ENCODE measurements at places on chromosomes 2 and 18. TPM values are rescaled to one million over a fixed set of nuclear protein-coding genes. Genes with fewer than 3 reads are reported as not detected.

DNA sequence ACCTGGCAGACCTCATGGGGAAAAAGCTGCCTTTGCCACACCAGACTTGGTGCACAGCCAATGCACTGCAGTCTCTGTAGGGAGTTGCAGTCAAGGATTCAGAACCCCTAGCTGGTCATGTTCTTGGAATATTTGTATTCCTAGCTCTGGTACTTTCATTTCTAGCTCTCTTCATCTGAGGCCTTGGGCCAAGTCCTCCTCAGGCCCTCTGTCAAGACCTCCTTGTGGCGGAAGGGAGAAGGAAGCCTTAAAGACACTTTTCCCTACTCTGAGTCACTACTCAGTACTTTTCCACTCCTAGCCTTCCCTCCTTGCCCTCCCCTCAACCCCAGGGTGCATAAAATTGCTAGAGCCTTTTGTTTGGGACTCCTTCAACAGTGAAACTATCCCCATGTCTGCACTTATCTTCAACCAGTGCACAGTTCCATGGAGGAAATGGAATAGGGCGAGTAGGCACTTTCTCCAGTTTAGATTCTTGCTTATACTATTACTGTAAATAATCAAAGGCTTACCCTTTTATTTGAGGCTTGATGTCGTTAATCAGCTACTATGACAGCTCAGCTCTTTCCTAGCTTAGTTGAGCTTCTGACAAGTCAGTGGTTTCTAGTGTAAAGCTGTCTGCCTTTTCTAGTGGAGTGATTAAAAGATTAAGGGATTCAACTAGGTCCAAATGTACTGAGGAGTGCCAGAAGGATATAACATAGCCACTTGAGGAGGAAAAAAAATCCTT, 15.8 kb downstream of the M1AP start:
- no peaks in the 10 kb centered on the region for H3K36me3 ChIP-seq
- H3K27me3 ChIP-seq: peaks cover 6% of the 10 kb centered on the region
- H3K27ac ChIP-seq: no peak overlapping the region
- H3K4me1 ChIP-seq: no peaks in the 10 kb centered on the region
- no peak for DNase-seq

- DNase-seq: no peak
- 0 out of 2 replicates have a peak, but pooled peaks cover 4% of the 10 kb centered on the region for H3K4me1 ChIP-seq
- H3K36me3 ChIP-seq: no peaks in the 10 kb centered on the region
Observed at GRCh38 chr2:9710311-9710710, 79.5 kb upstream of the YWHAQ start.

The ZC3H8 gene
- 54.2 TPM for total RNA-seq

DNA sequence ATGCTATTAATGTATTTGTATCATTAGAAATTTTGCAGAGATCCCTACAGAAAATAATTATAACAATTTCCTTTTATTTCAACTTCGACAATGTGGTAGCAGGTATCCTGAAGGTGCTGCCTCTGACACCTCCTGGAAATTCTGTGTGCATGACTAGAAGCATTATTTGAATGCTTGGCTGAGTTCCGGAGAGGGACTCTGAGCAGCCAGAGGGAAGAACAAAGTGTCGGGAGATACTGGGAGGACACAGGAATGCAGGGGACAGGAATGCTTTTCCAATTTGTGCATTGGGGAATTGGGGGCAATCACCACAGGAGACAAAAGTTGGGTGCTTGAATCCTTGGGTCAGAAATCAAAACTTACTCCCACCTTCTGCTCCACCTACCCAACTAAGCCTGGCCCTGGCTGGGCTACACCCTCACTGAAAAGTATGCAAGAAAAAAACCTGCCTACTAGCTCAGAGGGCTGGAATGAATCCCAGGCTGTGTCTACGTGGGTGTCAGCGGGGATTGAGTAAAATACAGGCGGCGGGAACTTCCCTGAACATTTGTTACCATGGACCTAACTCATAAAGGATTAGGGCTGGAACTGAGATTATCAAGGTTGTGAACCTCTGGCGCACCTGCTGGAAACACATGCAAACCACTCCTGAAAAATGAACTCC, 299.3 kb downstream of the SOX11 start:
- no peak for DNase-seq
- no peak overlapping the region for H3K27ac ChIP-seq
- no peaks in the 10 kb centered on the region for H3K4me1 ChIP-seq
- H3K36me3 ChIP-seq: no peaks in the 10 kb centered on the region
- H3K27me3 ChIP-seq: no peaks in the 10 kb centered on the region

The GEN1 gene
- total RNA-seq: 30.0 TPM

DNA sequence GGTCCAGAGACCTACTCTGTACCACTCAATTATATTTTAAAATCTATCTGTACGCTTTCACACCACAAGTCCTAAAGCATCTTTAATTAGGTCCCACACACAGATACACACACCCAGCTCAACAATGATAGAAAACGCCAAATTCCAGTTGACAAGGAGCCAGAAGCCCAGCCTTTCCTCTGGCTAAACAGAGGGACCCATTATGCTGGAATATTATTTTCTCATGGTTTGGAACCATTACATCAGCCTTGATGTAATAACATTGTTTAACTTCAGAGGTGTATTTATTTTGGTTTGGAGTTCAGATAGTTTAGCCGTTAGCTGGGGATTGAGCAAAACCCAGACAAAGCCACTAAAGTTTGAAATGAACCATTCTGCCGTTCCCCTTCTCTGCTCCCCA, 14.0 kb upstream of the INHBB start:
- H3K4me3 ChIP-seq: no peak overlapping the region
- no peak overlapping the region for H3K27ac ChIP-seq
- H3K27me3 ChIP-seq: no peaks in the 10 kb centered on the region

DNA sequence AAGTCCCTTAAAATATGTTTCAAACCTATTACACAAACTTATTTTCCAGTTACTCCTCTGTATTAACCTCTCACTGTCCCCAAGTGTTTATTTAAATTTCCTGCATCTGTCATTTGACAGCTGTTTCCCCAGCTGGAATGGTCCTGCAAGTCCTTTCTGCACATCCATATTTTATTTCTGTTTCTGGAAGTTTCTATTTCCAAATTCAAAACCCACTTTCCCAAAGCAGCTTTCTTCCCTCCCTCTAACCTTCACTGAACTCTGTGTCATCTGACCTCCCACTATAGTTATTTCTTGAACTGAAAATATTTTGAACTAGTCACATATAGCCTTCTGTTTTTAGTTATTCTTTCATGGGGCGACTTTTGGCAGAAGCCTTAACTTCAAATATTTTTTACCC, 459.4 kb upstream of the MC4R start:
- H3K4me1 ChIP-seq: no peaks in the 10 kb centered on the region
- H3K36me3 ChIP-seq: no peaks in the 10 kb centered on the region
- no peak overlapping the region for H3K27ac ChIP-seq
- no peaks in the 10 kb centered on the region for H3K27me3 ChIP-seq
- DNase-seq: no peak

The NYAP2 gene
- not detected for total RNA-seq

DNA sequence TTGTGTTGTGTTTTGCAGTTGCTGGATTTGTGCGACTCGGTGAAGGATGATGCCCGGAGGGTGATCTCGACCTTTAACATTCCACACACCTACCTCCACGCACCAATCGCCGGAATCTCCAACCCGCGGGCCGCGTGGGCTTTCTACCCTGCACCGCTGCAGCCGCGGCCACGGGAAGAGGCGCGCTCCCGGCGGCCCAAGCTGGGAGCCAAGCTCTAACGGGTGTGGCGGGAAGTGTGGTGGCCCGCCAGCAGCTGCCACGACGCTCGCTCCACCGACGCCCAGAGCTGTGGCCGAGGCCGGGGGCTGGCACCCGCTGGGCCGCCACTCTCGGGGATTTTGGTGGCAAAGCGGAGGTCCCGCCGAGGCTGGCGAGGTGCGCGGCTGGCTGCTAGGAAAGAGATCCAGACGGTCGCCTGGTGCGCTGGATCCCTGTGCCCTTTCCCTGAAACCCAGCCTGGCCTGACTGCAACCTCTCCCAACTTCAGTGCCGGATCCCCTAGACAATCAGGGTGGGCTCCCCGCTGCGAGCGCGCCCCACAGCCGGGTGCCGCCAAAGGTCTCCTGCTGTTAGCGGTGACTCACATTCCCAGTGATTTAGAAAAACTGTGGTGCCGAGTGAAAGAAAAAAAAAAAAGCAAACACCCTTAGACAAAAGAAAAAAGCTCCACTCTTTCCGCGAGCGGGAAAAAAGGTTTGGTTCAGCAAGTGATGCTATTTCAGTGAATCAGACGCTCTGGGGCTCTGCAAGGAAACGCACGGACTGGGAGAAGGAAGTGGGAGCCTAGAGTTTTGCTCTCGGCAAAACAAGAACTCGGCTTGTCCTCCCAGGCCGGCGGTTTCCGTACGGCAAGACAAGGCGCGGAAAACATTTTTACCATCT, 2.9 kb upstream of the BCL2L11 start:
- H3K36me3 ChIP-seq: no peaks in the 10 kb centered on the region
- peaks cover 44% of the 10 kb centered on the region for H3K4me1 ChIP-seq
- no peak overlapping the region for H3K27ac ChIP-seq

The FNDC4 gene
- 2.2 TPM for total RNA-seq

GRCh38 chr2:134411828-134412638, 158.2 kb downstream of the MGAT5 start:
- H3K4me3 ChIP-seq: no peak overlapping the region
- peak; percentile 67 for DNase-seq
- H3K36me3 ChIP-seq: no peaks in the 10 kb centered on the region
- H3K27ac ChIP-seq: no peak overlapping the region
- H3K27me3 ChIP-seq: no peaks in the 10 kb centered on the region

DNA sequence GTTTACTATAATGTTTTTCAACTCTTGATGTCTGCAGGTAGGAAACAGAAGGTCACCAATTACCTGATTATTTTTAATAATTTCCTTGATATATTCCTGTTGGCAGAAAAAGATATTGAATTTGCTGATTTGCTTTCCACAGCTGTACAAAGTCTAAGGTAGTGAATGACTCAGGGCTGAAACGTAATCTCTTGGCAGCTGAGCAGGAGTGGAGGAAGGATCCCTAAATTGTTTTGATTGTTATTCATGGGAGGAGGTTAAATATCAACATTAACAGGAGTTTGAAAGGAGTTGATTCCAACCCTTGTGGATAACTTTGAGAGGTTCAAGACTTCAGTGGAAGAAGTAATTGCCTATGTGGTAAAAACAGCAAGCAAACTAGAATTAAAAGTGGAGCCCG, 345.2 kb upstream of the SLC8A1 start:
- no peaks in the 10 kb centered on the region for H3K36me3 ChIP-seq
- H3K4me1 ChIP-seq: no peaks in the 10 kb centered on the region
- no peak overlapping the region for H3K4me3 ChIP-seq
- H3K27me3 ChIP-seq: no peaks in the 10 kb centered on the region
